Hepatocyte (in vitro differentiated cells): ENCODE measurements at places on chromosomes 2 and 18. TPM values are rescaled to one million over a fixed set of nuclear protein-coding genes. Genes with fewer than 3 reads are reported as not detected.

The RNF103 gene
- 57.0 and 59.4 TPM in 2 replicates for total RNA-seq

- no peak overlapping the region for H3K27ac ChIP-seq
- no peak for DNase-seq
- no peak overlapping the region for H3K4me3 ChIP-seq
- H3K36me3 ChIP-seq: no peaks in the 10 kb centered on the region
- no peaks in the 10 kb centered on the region for H3K4me1 ChIP-seq
These were observed 1024.2 kb upstream of the ACVR2A start for GRCh38 chr2:146820672-146821071.

DNA sequence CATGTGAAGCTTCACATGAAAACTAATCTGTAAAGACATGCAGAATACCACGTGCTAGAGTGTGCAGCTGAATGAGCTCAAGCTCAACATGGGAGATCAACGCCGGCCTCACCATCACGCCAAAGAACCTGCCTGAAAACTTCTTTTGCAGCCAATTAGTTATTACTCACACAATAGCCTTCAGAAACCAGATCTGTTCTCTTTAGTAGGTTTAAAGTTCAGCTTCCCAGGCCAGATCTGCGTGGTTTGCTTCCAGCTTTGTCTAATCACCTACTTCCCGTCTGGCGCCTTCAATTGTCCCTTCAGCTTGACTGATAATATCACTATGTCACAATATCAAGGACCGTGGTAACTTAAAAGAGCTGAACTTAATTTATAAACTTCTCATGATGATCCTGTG is 68.0 kb upstream of the ZNF236 start:
- no peak for DNase-seq
- H3K27me3 ChIP-seq: no peaks in the 10 kb centered on the region
- H3K36me3 ChIP-seq: no peaks in the 10 kb centered on the region
- no peak overlapping the region for H3K27ac ChIP-seq
- H3K4me1 ChIP-seq: peaks cover 5% of the 10 kb centered on the region

DNA sequence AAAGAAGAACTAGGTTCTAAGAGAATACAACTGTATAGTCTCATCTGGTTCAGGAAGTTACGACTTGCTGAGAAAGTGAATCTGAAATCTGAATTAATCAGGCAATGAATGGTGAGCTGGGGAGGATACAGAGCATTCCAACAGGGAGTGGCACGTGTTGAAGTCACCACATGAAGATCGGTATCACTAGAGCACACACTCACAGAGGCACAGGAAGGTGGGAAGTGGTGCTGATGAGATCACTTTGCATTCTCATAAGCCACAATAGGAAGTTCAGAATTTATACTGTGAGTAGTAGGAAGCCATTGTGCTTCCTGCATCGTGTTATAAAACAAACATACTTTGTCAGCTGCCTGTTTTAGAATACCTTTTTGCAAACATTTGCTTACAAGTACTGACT is 615.0 kb upstream of the DDX18 start:
- H3K4me1 ChIP-seq: no peaks in the 10 kb centered on the region
- no peaks in the 10 kb centered on the region for H3K27me3 ChIP-seq
- H3K36me3 ChIP-seq: no peaks in the 10 kb centered on the region
- H3K4me3 ChIP-seq: no peak overlapping the region
- H3K27ac ChIP-seq: no peak overlapping the region

- no peaks in the 10 kb centered on the region for H3K4me1 ChIP-seq
- H3K4me3 ChIP-seq: no peak overlapping the region
- H3K27me3 ChIP-seq: no peaks in the 10 kb centered on the region
- DNase-seq: no peak
- no peaks in the 10 kb centered on the region for H3K36me3 ChIP-seq
- H3K27ac ChIP-seq: no peak overlapping the region
These were observed 17.5 kb upstream of the MGAT4A start for GRCh38 chr2:98748292-98749065.
